ENCODE measurements at places on chromosomes 16 and 17.

GRCh38 chr17:16052486-16052885 is 52.9 kb downstream of the TTC19 start:
- DNase-seq: no peak

DNA sequence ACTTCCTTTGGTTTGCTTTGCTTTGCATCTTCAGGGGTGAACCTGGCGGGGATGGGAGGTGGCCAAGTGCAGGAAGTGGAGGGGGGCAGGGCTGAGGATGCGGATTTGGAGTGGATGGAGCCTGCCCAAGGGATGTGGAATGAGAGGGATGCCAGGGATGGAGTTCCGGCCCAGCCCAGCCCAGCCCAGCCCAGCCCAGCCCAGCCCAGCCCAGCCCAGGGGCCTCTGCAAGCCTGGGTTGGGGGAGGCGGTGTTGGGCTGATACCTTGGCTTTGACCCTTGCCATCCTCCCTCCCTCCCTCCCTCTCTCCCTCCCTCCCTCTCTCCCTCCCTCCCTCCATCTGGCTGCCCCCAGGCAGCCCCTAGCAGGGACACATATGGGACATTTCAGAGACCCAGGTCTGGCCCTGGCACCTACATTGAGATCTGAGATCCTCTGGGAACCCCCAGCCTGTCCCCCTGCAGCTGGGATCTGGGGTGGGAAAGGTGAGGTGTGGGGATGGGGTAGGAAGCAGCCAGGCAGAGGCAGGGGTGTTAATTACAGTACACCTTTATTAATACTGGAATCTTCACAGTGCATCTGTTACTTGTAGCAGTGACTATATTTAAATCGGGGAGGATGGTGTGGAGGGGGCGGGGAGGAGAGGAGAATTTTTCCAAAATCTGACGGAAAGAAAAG is 14.5 kb downstream of the IL34 start:
- DNase-seq: no peak

GRCh38 chr17:81983639-81984373 is 6.4 kb downstream of the ASPSCR1 start:
- no peak for DNase-seq

GRCh38 chr17:71769850-71770249 is 351.0 kb upstream of the SOX9 start:
- no peak for DNase-seq

- DNase-seq: no peak
Measured at GRCh38 chr17:46795379-46795952, 23.0 kb downstream of the WNT3 start.

DNA sequence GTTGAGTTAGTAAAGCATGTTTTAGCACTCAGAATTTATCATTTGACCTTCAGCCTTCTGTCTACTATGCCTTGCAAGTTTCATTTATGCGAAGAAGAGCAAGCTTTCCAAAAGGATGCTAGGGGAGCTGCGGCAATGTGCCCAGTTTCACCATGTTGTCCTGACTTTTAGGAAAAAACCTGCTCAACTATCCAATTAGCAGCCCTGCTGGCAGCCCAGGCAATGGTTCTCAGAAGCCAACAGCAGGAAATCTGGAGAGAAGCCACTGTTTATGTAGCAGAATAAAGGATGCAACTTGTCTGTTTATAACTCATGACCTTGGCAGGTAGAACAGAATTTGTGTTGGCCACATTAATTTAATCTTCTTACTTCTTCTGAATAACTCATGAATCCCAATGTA is 230.8 kb downstream of the ABCC12 start:
- DNase-seq: no peak

- peak; percentile 61 for DNase-seq
Measured at GRCh38 chr17:19647697-19648474, 665 bp upstream of the ALDH3A2 start.

DNA sequence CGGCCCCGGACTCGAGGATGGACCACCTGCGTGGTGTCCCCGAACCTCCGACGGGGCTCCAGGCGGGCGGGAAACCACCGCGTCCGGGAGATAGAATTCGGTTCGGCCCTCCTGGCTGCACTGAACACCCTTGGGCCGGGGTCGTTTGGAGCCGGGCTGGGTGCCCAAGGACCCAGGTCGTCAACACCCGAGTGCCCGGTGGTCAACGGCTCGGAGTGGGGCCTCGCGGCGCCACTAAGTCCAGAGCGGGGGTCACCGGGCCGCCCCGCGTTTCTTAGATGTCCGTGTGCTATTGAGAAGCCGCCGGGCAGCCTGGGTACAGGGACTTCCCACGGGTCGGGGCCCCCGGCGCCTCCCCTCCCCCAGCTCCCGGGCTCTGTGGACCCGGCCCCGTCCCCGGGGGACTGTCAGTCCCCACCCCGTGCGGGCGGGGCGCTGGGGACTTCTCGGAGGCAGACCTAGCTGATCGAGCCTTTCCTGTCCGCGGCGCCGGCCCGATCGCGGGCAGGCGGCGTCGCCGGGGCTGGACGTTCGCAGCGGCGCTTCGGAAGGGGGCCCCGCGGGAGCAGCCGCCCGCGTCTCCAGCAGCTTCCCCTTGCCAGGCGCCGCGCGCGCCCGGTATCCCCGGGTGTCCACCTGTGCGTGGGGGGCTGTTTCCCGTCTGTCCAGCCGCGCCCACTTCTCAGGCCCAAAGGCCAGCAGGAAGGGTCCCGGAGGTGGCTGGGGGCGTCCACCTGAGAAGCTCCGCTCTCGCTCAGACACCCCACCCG is 655 bp upstream of the NPTX1 start:
- peak; percentile 38 for DNase-seq

DNA sequence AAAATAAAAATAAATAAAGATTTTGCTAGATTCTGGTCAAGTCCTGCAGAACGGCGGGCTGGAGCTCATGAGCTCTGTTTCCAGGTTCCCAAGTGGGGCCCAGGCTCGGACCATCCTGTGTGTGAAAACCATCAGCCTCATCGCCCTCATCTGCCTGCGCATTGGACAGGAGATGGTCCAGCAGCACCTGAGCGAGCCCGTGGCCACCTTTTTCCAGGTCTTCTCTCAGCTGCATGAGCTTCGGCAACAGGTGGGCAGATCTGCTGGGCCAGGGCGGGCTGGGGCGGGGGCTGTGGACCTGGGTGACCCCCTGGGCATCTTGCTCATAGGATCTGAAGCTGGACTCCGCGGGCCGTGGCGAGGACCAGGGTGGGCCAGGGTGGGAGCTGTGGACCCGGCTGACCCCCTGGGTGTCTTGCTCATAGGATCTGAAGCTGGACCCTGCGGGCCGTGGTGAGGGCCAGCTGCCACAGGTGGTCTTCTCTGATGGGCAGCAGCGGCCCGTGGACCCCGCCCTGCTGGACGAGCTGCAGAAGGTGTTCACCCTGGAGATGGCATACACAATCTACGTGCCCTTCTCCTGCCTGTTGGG is 7.8 kb downstream of the WDR81 start:
- DNase-seq: no peak

DNA sequence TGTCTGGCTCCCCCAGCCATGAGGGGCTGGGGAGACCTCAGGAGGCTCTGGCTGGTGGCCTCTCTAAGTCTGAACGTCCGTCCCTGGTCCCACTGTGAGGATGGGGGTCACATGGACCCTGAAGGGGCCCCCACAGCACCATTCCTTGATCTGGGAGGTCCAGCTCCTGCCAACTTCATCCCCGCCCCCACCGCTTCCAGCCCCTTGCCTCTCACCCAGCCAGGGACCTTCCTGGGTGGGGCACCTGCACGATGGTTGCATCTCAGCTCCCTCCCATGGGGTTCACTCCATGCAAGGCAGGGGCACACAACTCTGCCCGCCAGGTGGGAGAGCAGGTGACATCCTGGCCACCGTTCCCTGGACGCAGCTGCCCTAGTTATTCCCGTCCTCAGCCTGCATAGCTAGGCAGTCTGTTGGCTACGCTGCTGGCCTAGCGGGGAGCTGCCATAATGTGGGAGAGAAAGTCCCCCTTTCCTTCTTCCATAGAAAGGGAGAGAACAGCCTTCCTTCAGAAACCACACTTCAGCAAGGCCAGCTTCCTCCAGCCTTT is 217.9 kb upstream of the RPL38 start:
- DNase-seq: no peak

DNA sequence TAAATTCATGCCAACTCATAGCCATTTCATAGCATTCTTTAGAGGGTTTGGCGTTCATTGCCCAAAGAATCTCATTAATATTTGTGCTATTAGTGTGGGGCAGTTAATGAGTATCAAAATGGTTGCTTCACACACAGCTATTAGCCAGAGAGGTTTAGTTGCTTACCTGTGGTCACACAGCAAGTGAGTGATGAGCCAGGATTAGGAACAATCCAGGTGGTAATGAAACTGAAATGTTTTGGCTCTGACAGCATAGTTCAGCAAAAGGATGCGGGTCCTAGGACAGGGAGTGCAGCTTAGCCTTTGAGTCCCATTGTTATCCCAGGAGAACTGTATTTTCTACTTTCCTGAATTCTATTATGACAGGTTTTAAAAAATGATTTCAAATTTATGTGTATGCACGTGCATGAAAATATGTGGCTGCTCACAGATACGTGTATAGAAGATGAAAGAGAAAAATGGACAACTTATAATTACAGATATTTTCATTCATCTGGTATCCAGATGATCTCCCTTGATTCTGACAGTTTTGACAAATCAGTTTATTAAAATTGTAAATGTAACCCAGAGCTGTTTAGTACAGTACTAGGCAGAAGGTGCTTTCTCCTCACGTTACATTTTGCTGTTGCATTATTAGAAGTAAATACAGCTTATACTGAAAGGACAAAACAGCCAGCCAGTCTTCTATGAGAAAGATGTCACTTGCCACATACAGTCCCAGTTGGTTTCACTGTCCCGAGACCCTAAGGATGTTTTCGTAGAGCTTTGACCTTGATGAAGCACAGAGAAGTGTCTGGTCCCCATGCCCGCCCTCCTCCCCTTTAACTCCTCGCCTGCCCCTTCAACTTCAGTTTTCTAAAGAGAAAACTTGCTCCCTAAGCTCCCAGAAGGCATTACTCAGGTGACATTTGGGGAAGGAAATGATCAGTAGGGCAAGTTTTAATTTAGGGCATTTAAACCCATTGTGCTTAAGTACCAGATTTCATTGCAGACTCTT is 99.8 kb upstream of the TBX2 start:
- DNase-seq: no peak

GRCh38 chr16:54954220-54954619 is 23.6 kb downstream of the IRX5 start:
- no peak for DNase-seq

DNA sequence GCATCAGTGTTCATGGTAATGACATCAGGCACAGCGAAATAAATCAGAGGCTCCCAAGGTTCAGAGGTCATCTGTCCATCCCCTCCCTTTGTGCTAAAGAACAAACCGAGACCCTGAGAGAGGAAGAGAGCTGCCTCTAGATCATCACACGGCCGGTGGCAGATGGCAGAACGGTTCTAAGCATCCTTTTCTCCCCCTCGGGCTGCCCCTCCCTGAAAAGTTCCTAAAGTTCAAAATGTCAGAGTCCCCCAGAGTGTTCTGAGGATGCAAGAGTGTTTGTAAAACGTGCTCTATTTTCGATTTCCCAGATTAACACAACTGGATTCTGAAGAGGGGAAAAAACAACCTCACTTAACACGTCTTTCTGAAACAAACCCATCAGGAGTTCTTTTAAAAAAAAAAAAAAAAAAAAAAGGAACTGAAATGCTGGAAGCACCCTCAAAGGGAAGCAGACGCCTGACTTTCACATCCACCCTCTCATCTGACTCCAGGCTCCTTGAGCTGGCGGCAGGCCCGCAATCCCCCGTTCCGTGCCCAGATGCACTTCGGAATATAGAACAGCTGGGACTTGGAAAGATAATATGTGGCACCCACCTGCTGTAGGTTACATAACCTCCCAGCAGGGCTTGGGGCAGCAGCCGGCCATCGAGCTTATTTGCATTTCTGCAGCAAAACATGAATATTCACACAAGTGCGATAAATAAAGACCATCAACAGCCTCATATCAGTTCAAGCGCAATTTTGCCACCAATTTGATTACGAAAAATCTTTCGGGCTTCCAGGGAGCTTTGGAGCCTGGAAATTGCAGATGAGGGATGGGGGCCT is 115.5 kb upstream of the SMURF2 start:
- DNase-seq: peak; percentile 80

- no peak for DNase-seq
Measured at GRCh38 chr16:19994466-19995170, 79.1 kb downstream of the GPR139 start.

- no peak for DNase-seq
Measured at GRCh38 chr16:50338371-50339231, 30.2 kb downstream of the BRD7 start.

DNA sequence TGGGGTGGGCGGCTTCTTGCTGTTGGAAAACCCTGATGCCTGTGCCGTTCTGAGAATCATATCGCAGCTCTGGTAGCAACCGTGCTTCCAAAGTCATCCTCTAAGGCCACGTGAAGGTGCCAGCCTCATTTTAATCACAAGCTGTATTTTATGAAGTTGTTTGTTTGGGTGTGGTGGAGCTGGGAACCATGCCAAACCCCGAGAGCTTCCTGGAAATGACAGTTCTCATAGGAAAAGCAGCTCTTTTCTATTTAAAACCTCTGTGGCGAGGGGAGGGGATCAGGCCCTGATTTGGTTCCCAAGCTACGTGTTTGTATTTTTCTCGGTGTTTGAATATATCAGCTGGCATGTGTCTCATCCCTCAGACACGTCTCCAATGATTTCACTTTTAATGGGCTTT is 21.7 kb downstream of the KNOP1 start:
- DNase-seq: peak; percentile 31

GRCh38 chr17:12282056-12282455 is 261.4 kb downstream of the MAP2K4 start:
- DNase-seq: no peak

GRCh38 chr16:85891776-85892166 is 7.2 kb upstream of the IRF8 start:
- no peak for DNase-seq

- no peak for DNase-seq
Measured at GRCh38 chr16:20803192-20803560, 3.1 kb downstream of the ERI2 start.

DNA sequence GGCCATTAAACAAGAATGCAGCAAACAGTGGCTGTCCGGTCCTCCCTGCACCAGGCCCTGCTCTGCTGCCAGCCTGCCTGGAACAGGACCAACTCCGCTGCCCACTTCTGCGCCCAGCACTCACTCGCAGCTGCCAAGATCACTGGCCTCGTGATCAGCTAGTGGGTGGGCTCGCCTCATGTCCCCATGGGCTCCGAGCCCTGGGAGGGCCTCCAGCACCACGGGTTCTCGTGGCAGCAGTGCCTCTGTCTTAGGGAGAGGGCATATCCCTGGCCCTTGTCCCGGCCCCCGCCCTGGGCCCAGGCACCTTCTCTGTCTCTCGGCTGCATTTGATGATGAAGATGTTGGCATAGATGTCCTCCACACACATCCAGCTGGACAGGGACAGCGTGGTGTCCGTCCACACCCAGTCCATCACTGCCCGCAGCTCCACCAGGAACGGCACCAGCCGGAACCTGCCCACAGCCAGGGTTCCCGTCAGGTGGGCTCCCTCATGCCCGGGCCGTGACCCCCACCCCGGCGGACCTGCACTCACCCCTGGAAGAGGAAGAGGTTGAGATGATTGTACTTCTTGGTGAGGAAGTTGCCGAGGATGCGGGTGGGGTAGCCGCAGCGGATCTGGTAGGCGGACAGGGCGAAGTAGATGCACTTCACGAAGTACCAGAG is 13.1 kb downstream of the CTU2 start:
- DNase-seq: no peak

Measured in NCI-H2171 (cell line).